ENCODE measurements at places on chromosomes 1 and 21.
A peak's percentile ranks its signal among the peaks of the same experiment; 100 is the strongest.

GRCh38 chr1:199029855-199030254, 391.0 kb downstream of the PTPRC start:
- DNase-seq = no peak

DNA sequence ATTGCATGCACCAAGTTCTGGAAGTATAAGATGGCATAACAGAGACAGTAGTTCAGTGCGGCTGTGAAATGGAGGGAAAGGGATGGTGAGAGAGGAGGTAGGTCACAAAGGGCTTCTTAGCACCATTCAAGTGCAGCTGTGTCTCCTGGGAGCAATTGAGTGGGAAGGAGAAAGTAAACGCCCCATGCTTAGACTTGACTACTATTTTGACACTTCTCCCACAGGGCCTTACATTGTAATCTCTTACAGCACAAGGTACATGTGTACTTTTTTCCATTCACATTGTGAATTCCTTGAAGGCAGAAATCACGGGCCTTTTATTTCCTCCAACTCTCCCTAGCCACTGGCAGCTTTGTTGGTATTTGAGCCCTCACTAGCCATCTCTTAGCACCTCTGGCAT, 239.6 kb upstream of the FOXD3 start:
- no peak for DNase-seq

DNA sequence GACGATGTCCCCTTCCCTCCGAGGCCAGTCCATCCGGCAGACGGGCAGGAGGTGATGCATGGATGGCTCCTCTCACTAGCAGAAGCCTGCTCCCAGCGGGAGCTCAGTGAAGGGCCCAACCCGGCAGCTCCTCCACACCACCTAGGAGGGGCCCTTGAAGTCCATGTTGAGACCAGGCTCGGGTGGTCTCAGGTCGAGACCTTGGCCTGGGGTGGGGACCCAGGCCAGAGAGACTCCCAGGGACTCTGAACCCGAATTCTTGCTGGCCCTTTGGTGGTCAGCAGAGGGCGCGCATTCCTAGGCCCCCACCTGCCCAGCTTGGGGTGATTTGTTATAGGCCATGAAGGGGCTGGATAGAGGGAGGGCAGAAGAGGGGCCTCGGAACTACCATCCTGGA, 642 bp upstream of the NT5C1A start:
- no peak for DNase-seq

GRCh38 chr1:201426479-201427310, 5.2 kb upstream of the TNNI1 start:
- DNase-seq = no peak

DNA sequence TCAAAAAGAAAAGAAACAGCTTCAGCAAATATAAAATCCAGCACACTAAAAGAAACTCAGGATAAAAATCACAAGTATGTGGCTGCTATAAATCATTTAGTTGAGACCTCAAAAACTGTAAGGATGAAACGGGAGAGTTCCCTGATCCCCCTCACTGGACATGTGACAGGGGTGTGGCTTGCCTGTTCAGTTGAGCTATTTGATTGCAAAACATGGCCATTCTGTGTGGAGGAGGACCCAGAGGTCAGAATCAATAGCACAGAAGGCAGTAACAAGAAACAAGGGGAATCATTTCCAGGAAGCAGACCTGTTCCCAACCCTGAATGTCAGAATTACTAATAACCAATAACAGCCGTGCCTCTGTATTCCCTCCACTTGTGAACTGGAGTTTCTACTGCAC, 27.9 kb downstream of the RBM11 start:
- DNase-seq = no peak

DNA sequence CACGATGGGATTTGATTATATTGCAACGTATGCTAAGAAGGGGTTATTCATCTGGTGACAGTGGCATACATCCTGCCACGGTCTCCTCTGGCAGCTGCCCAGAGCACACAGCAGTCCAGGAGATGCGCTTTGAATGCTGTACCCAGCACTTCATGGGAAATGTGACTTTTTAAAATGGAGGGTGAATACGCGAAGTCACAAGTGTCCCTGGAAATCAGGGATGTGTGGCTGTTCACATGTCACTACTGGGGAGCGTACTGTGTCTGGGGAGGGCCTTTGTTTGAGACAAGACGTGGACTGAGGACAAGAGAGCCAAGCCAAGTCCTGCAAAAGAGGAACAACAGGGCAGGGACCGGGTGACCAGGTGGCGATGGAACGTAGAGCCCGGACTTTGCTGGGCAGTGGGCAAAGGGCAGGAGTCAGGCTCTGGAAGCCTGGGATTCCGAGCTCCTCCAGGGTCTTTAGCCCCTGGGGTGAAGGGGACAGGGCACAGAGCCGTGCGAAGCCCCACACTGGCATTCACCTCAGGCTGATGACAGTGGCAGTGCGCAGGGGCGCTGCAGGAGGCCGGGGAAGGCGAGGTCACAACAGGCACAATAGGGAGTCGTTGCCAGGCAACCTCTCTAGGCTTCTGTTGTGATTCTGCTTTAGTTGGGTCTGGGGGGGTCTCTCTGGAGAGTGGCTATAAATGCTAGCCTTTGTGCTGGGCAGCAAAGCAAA, 11.4 kb upstream of the ZBTB21 start:
- DNase-seq = peak; percentile 14

Data from hippocampal formation (tissue), 2 donors.